Activated T-helper 2 cell treated with anti-CD3 and anti-CD28 coated beads, Interferon-gamma antibody, Interleukin-2, Interleukin-4, amounts not matched to agents 10 μg/mL and 5 μg/mL and 100 μg/mL, durations not matched to agents 14 hours and 24 hours and 36 hours (primary cell): ENCODE measurements at places on chromosomes 4 and X. TPM values are rescaled to one million over a fixed set of nuclear protein-coding genes. Genes with fewer than 3 reads are reported as not detected.

DNA sequence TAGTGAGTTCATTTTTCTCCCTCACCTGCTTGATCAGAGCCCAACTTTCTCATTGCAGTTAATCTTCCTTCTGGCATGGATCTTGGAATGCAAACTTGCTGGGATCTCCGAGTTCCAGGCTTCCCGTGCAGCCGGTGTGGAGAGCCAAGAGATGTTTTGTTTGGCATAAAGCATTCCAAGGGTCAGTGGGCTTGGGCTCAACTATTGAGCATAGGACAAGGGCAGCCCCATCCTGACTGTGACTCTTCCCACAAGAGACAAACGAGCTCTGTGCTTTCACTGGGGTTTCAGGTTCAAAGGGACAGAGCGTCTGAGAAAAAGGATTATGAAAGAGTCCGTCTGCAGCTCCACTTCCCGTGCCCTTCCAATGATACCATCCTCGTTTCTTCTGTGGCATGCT is 10.5 kb downstream of the TLR7 start:
- H3K4me3 ChIP-seq, result no peak overlapping the region
- no peak overlapping the region for H3K27ac ChIP-seq
- no peak for DNase-seq
- no peaks in the 10 kb centered on the region for H3K27me3 ChIP-seq
- H3K4me1 ChIP-seq, result no peaks in the 10 kb centered on the region
- no peaks in the 10 kb centered on the region for H3K36me3 ChIP-seq

GRCh38 chr4:119040261-119040660 is 95.4 kb upstream of the MYOZ2 start:
- H3K4me3 ChIP-seq, result no peak overlapping the region
- peaks cover 6% of the 10 kb centered on the region for H3K27me3 ChIP-seq
- no peak for DNase-seq
- no peaks in the 10 kb centered on the region for H3K36me3 ChIP-seq
- peaks cover 5% of the 10 kb centered on the region for H3K4me1 ChIP-seq
- no peak overlapping the region for H3K27ac ChIP-seq

- no peak for DNase-seq
- no peaks in the 10 kb centered on the region for H3K36me3 ChIP-seq
- no peak overlapping the region for H3K4me3 ChIP-seq
- H3K27ac ChIP-seq, result no peak overlapping the region
- H3K27me3 ChIP-seq, result peaks cover 30% of the 10 kb centered on the region
- H3K4me1 ChIP-seq, result peaks cover 6% of the 10 kb centered on the region
Observed at GRCh38 chrX:118724775-118725174, 2.6 kb upstream of the IL13RA1 start.

The PSAPL1 gene
- not detected in 2 replicates for total RNA-seq

GRCh38 chr4:17497890-17498523 is 13.9 kb downstream of the QDPR start:
- no peak overlapping the region for H3K27ac ChIP-seq
- peaks cover 21% of the 10 kb centered on the region for H3K4me1 ChIP-seq
- no peak overlapping the region for H3K4me3 ChIP-seq
- no peak for DNase-seq
- H3K36me3 ChIP-seq, result peaks cover 45% of the 10 kb centered on the region

GRCh38 chr4:16582526-16582925 is 315.9 kb downstream of the LDB2 start:
- no peaks in the 10 kb centered on the region for H3K4me1 ChIP-seq
- H3K4me3 ChIP-seq, result no peak overlapping the region
- no peaks in the 10 kb centered on the region for H3K27me3 ChIP-seq
- H3K36me3 ChIP-seq, result no peaks in the 10 kb centered on the region
- H3K27ac ChIP-seq, result no peak overlapping the region

The ENOX2 gene
- total RNA-seq, result 17.7 and 17.8 TPM in 2 replicates

DNA sequence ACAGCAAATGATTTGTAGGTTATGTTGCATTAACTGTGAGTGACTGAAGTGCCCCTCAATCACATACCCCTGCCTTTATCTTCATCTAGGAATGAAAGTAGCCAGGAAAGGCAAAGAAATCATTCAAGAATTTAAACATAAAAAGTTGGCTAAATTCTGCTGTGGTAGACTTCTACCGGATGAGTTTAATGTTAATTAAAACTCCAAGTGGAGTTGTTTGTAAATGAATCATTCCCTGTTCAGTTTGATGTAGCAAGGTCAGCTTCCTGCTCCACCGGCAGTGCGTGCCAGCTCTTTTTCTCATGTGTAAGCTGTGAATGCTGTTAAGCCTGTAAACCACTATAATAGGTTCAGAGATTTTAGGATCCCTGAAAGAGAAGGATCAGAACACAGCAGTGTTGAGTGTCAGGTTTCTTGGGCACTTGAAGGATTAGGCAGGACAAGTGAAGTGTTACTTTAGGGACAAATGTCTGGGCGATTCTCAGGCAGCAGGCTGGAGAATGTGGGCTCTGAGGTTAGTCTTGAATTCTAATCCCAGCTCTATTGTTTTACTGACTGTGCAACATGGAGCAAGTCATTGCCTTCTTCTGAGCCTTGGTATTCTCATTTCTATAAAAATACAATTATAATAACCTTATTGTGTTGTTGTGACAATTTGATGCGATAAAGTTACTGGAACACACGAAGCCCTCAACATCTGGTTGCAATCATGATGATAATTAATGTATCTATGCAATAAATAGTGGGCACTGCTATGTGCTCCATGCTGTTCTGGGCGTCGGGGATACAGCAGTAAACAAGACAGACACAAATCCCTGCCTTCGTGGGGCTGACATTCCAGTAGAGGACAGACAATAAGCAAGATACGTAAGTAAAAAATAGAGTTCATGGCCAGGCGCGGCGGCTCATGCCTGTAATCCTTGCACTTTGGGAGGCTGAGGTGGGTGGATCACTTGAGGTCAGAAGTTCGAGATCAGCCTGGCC is 112.0 kb downstream of the SHROOM3 start:
- peaks cover 10% of the 10 kb centered on the region for H3K4me1 ChIP-seq
- DNase-seq, result no peak
- H3K27ac ChIP-seq, result no peak overlapping the region
- H3K27me3 ChIP-seq, result peaks cover 11% of the 10 kb centered on the region
- no peak overlapping the region for H3K4me3 ChIP-seq
- no peaks in the 10 kb centered on the region for H3K36me3 ChIP-seq

The RP2 gene
- total RNA-seq, result 8.8 and 9.6 TPM in 2 replicates

- no peak overlapping the region for H3K4me3 ChIP-seq
- peaks cover 4% of the 10 kb centered on the region for H3K4me1 ChIP-seq
- no peaks in the 10 kb centered on the region for H3K36me3 ChIP-seq
Observed at GRCh38 chr4:165360985-165361670, 17.7 kb upstream of the CPE start.

GRCh38 chrX:154356596-154356995 is 17.8 kb downstream of the FLNA start:
- no peaks in the 10 kb centered on the region for H3K27me3 ChIP-seq
- H3K27ac ChIP-seq, result no peak overlapping the region
- DNase-seq, result no peak
- peaks cover 57% of the 10 kb centered on the region for H3K36me3 ChIP-seq
- H3K4me3 ChIP-seq, result no peak overlapping the region

DNA sequence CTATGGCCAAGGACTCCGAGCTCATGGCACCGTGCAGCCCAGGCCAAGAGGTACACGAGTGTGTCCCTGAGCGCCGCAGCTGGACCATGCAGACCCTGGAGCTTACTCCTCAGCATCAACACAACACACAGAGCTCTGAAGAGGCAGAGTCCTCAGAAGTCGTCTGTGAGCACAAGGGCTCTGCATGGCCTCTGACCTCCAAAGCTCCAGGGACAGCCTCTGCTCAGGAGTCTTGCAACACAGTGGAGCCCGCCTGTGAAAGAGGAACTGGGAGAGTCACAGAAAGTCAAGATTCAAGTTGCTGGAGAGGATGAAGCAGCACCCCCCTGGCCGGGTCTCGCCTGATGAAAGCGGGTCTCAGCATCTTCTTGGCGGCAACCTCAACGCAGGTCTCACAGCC is 2.9 kb downstream of the LRPAP1 start:
- peaks cover 19% of the 10 kb centered on the region for H3K36me3 ChIP-seq
- no peak overlapping the region for H3K27ac ChIP-seq
- no peak for DNase-seq

DNA sequence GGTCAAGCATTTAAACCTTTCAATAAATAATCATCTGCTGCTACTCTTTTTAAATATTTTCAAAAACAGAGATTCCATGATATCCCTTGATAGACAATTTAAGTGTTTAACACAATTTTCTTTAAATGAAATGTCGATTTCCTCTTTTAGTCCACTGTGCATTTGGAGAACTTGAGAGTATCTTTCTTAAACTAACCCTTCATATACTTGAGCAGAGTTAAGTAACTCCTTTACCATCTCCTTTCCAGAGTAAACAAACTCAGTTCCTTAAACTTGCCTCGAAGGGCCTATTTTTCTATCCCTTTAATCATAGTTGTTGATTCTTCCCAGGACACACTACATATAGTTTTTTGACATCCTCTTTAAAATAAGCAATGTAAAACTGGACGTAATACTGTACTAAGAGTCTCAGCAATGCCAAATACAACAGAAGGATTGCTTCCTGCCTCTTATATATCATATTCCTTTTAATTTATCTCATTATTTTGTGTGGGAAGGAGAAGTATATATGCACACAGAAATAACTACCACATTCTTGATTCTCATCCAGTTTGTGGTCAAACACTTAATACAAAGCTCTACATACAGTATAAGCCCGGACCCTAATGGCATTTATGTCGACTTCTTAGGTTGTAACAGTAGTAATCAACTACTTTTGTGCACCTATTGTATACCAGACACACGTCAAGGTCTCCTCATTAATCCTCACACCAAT is 22.8 kb downstream of the RAB28 start:
- H3K4me1 ChIP-seq, result peaks cover 13% of the 10 kb centered on the region
- H3K36me3 ChIP-seq, result peaks cover 42% of the 10 kb centered on the region
- H3K27ac ChIP-seq, result no peak overlapping the region
- DNase-seq, result no peak
- no peaks in the 10 kb centered on the region for H3K27me3 ChIP-seq
